ENCODE measurements at places on chromosomes 16 and 17.
A peak's percentile ranks its signal among the peaks of the same experiment; 100 is the strongest.

DNA sequence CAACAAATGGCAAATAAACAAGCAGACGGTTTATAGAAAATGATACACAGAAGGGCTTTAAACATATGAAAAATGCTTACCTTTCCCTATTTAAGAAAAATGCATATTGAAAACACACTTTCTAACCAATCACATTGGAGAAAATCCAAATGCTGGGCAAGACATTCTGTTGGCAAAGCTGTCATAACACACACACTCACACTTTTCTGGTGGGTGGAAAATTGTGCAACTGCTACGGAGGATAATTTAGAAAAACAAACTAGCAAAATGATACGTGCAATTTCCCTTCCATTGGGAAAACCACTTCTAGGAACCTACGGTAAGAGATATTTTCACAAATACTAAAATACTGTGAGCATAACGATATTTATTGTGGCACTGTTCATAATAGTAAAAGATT is 9.8 kb upstream of the MYH3 start:
- DNase-seq, result no peak

DNA sequence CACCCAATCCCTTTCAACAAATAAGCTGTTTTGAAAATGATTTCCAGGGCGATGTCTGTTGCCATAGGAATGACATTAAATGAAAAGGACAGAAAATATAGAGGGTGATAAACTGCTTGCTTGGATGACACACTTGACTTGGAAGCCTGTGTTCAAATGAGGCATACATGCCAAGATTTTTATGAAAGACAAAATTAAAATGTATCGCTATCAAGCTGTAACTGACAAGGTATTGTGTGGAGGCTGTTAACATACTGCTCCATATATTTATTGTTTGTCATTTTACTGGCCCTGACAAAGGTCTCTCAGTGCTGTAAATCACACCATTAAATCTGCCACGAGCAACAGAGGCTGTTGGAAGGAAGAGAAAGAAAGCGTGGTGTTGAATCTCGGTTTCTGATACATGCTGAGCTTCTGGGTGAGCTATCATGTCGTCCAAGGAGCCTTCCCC is 456.2 kb upstream of the SALL1 start:
- no peak for DNase-seq

- DNase-seq, result no peak
Observed at GRCh38 chr17:42459801-42460281, 1.2 kb downstream of the ATP6V0A1 start.

DNA sequence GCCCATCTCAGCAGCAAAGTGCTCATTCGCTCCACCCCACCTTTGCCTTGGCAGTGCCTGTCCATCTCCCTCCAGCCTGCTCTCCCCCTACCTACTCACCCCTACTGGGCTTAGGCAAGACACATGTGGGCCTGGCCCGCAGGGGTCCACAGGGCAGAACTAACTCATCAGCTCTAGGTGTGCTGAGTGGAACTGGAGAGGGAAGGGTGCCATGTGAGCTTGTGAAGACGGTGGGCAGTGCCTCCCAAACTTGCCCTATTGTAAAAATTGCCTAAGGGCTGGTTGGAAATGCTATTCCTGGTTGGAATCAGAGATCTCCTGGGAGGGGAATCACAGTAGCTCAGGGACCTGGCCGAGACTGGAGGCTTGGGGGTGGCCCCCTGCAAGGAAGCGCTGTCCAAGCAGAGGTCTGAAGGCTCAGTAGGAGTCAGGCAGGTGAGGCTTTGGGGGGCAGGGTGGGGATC is 29.1 kb upstream of the TNS4 start:
- no peak for DNase-seq

DNA sequence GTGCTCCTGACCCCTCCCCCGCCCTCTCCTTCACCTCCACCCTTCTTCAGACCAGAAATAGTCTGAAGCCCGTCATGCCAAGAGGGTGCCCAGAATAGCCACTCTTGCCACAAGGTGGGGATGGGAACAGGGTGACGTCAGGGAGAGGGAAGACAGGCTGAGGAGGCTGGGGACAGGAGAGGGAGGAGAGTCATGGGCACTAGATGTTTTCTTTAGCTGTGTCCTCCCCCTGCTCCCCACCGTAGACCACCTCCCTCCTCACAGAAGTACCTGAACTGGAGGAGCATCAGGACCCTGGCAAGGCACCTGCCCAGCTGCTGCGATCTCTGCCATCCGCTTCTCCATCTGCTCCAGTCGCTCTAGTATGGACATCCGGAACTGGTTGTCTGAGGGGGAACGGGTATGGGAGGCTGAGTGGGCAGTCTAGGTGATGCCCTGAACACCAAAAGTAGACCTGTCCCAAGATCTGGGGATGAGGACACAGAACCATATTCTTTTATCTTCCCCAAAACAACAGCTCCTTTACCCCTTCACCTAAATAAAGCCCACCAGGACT is 6.6 kb upstream of the SPAG7 start:
- no peak for DNase-seq

GRCh38 chr17:37744961-37745800 is at the start of gene HNF1B:
Gene HNF1B (minus strand): TSS chr17:37745059. CDS start chr17:37744884, 175 bp downstream.
- DNase-seq, result no peak

DNA sequence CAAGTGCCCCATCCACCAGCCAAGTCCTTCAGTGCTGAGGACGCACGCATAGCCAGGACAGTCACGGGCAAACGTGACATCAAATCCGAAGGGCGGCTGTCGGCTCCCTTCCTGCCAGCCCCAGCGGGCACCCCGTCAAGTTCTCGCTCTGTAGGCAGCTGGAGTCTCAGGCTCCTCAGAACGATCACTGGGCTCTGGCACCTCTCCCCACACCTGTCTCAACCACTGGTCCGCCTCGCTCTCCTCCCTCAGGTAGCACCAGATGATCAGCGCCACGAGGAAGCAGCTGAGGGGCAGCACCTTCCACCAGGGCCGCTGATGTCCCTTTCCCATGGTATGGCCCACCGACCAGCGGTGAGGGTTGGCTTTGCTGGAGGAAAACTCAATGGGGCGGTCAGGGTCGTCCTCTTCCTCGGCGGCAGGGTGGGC is 422 bp downstream of the UQCC4 start:
- no peak for DNase-seq

- DNase-seq, result no peak
Observed at GRCh38 chr17:19755821-19756510, 7.9 kb upstream of the ALDH3A1 start.

DNA sequence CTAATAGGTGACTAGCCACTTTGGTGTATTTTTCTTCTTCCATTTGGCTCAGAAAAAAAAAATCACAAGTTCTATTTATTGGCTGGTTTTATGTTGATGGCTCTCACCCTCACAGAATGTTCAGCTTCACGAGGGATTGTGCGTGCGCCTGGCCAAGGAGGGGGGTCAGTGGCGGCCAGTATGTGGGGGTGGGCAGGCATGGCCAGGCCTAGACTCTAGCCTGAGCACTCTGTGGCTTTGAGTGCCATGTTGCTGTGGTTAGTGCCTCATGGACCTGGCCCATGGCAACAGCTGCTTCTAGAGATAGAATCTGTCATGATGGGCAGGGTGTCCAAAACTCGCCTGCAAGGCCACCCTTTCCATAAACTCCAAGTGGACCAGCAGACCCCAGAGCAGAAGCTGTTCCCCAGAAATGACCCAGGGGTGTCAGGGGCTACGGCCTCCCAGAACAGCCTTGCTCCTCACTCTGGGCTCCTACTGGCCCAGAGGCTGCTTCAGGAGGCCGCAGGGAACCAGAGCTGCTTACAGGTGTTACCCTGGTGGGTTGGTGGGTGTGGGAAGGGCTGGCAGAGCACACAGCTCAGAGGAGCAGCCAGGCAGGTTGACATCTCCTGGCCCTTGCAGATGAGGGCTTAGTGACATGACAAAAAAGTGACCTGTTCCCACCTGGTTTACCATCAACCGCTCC is 124.9 kb downstream of the SOCS1 start:
- no peak for DNase-seq

GRCh38 chr17:61414141-61414935 is 14.7 kb downstream of the TBX2 start:
- no peak for DNase-seq

- no peak for DNase-seq
Observed at GRCh38 chr17:76437467-76438402, 15.2 kb downstream of the UBE2O start.

GRCh38 chr17:32298298-32298697 is 32.7 kb downstream of the RHBDL3 start:
- DNase-seq, result no peak

DNA sequence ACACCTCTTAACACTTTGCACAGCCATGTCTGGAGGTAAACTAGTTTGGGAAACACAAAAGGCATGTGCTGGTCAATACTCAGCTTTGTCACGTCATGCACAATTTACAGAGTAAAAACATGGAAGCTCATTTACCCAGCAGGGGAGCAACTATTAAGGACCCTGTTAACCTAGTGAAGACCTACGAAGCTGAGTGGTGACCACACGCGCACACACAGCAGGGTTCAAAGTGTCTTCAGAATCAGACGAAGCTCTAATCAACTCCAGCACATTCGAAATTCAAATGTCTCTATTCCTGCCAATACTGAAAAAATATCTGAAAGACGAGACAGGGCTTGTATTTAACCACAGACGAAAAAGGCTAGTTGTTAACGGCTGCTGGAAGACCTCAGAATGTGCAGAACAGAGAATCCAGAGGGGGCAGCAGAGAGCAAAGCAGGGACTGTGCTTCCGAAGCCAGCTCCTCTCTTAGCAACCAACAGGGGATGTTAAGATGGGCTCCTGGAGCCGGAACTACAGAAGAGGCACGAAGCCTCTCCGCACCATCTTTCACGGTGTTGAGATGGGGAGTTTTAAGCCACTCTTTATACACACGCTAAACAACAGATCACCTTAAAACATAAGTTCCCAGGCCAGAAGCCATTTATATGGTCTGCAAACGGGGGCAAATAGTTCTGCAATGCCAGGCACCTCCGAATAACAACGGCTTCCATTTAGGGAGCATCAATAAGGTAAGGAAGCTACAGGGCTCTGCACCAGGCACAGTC is 45.7 kb downstream of the CMTM4 start:
- DNase-seq, result peak; percentile 25
